ENCODE measurements at places on chromosomes 5 and 9. TPM values are rescaled to one million over a fixed set of nuclear protein-coding genes. Genes with fewer than 3 reads are reported as not detected.
A peak's percentile ranks its signal among the peaks of the same experiment; 100 is the strongest.

DNA sequence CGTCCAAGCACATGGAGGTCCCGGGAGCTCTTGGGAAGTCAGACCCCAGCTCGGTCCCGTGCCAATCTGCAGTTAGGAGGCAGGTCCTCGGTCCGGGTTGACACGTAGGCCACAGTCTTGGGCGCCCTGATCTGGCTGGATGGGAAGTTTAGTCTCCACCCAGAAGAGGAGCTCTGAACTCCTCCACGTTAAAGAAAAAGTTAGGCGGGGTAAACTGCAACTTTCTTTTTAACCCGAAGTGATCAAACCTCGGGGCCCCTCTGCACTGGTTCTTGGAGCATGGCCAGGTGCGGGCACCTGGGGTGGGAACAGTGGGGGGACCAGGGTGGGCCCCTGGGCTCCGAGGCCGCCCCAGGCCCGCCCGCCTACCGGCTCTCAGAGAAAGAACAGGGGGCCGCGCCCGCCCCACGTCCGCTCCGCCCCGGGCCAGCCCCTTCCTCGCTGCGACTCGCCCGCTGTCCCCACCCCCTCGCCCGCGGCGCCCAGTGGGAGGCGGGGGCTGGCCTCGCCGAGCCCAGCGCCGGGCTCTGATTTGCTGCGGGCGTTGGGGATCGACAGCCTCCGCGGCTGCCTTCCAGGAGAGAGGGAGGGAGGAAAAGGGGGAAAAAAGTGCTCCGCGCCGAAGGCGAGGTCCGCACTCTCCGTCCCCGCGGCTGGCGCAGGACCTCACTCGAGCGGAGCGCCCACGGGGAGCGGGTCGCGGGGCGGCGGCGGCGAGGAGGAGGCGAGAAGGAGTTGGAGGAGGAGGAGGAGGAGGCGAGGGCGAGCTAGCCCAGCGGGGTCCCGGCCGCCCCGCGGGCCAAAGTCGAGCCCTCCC is at the start of gene COL5A1:
TSS of gene COL5A1 (plus strand) at position 631 of the 817 bp plus-strand sequence. CDS start 385 bp downstream, outside the sequence.
- ATAC-seq = peak; percentile 89

- no peak for ATAC-seq
Measured at GRCh38 chr5:176524138-176524537, 13.1 kb downstream of the RNF44 start.

DNA sequence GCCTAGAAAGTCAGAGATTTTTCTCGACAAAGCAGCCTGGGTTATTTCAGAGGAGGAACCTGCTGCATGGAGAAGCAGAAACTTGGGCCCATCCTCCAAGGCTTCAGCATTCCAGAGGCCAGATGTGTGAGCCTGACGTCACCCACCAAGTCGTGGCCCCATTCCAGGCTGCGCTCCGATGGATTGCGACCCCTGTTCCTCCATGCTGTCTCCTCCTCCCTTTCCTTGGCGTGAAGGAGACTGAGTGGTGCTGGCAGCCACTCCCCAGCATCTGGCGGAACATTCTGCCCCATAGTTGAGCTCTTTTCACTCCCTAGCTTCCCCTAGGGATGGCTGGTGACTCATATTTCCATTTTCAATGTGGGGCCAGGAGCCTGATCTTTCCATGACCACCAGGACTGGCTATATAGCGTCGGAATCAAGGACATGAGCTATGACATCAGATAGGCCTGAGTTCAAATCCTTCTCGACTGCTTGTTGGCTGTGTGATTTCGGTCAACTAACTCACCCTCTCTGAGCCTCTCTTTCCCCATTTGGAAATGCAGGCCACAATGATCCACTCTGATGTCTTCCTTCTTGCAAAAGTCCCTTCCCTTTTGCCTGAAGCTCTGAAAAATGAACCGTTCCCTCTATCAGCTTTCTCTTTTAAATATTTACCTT is 24.5 kb upstream of the DUSP1 start:
- peak; percentile 79 for ATAC-seq

The CCDC152 gene
- 19.9 TPM for total RNA-seq

The MCTP1 gene
- 2.5 TPM for total RNA-seq

- ATAC-seq = no peak
Measured at GRCh38 chr9:107149756-107150155, 133.3 kb upstream of the RAD23B start.

- peak; percentile 35 for ATAC-seq
Measured at GRCh38 chr5:69083412-69083811, 10.4 kb upstream of the SLC30A5 start.

GRCh38 chr9:85536076-85536475 is 205.7 kb downstream of the AGTPBP1 start:
- no peak for ATAC-seq

- no peak for ATAC-seq
Measured at GRCh38 chr9:21392270-21392669, 7.1 kb upstream of the IFNA2 start.

The SUSD1 gene
- 7.6 TPM for total RNA-seq

The CDX1 gene
- total RNA-seq = 0.84 TPM

GRCh38 chr5:92822183-92822582 is 758.8 kb downstream of the NR2F1-AS1 start:
- ATAC-seq = no peak

DNA sequence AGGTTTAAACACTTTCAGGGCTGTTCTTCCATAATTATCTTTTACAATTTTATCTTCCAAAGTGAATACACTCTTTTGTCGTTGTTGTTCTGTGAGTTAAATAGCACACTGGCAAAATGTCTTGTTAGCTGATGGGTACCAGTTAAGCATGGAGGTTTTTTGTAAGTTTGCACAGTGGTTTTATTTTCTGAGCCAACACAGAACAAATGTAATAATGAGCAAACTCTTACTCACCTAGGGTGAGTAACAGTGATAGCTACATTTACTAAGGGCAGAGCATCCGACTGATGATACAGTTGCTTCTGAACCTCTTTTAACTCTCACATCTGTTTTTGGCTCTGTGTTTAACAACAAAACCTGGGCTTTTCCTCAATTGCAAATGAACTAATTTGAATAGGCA is 103.2 kb downstream of the CTNND2 start:
- ATAC-seq = no peak

DNA sequence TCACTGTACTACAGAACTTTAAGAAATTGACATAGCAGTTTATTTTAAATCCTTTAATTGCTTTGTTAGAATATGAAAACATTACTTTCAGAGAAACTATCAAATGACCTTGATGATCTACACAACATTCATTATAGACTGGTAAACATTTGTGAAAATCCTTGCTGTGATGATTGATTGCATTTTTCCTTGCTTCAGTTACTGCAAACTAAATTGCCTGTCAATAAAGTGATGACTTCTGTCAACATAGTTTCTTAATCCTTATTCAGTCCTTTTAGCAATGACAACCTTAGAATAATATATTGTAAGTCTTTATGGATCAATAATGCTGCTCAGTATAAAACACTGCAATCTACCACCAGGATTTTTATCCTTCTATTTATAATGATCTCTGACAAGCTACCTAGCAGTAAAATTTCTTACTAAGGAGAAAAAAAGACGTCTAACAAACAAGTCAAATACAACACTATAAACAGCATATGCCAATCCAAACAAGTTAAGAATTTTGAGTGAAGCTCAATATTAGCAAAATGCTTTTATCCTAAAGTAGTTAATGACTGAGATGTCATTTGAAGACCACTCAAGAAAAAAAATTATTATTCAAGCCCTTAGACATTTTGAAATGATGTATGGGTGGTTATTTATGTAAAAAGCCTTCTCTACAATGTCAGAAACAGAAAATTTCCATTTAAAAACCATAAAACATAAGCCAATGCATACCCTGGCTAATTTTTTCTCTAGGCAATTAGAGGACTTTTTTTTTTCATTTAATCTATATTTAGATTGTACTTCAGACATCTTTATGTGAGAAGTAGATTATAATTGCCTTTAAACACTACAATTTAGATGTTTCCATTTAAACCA is 105.5 kb downstream of the FBXL17 start:
- peak; percentile 72 for ATAC-seq

DNA sequence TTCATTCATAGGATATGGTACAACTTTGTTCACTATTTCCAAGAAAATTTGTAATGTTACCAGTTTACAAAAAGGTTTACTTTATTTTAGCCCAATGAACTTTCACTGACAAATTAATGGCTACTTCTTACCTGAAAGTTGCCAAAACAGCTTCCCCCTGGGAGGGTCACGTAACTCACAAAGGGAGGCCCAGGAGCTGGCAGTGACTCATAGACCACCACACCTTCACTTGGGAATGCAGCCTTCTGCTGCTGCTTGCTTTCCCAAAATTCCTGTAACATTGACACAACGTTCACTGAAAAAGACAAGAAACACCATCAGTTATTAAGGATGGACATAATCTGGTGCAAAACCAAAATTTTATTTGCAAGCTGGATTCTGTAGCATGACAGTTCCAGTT is 18.1 kb downstream of the LIX1 start:
- no peak for ATAC-seq

DNA sequence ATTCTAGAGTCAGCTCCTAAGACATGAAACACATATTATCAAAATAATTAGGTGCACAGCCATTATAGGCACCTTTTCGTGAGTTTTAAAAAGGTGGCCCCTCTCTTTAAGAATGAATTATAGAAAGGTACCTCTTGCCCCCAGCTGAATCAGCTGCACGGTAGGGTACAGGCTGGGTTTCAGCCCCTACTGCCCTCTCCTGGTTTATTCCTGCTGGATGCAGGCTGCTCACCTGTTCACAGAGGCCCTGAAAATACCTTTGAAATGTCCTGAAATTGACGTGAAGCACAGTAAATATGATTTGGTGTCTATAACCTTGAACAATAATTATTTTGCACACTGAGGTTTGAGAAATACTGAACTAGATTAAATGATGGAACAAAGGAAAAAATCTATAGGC is 504.8 kb upstream of the SGCD start:
- no peak for ATAC-seq

GRCh38 chr9:77588271-77588937 is 59.7 kb downstream of the GNA14 start:
- peak; percentile 41 for ATAC-seq

DNA sequence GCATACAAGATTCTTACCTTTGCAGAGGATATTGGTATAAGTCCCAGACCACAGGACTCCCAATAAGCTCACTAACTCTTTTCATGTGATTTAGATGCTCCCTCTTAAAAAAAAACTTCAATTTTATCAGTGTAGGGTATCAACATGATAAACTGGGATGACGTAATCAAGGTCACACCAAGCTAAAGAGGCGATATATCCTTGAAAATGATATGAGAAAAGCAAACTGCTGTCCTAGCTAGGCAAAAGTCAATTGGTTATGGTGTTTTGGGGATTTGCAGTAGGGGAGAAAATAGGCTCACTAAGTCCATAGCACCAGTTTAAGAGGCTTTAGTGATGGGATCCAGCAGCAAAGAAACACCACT is 354.4 kb downstream of the DIRAS2 start:
- peak; percentile 24 for ATAC-seq

DNA sequence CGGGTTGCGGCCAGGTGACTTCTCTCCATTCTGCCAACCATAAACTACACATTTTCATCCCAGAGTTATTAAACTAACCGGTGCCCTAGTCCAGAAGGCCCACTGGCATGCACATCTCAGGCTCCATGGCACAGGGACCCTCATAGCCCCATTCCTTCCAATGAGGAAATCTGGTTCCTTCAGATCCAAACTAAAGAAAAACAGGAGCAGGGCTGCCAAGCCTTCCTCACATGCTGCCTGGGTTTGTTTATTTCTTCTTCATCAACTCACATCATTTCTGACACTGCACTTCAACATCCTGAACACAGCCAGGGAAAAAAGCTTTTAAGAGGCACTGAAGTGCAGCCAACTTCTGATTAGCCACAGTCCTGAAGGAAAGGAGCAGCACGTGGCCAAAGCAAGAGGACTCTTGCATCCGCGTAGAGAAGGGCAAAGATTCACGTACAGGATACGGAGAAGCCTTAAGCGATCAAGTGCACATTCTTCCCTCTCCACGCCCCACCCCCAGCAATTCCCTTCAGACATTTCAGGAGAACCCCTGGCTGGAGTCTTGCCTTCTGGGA is 22.5 kb downstream of the LHFPL2 start:
- no peak for ATAC-seq

The IFNB1 gene
- total RNA-seq = not detected

DNA sequence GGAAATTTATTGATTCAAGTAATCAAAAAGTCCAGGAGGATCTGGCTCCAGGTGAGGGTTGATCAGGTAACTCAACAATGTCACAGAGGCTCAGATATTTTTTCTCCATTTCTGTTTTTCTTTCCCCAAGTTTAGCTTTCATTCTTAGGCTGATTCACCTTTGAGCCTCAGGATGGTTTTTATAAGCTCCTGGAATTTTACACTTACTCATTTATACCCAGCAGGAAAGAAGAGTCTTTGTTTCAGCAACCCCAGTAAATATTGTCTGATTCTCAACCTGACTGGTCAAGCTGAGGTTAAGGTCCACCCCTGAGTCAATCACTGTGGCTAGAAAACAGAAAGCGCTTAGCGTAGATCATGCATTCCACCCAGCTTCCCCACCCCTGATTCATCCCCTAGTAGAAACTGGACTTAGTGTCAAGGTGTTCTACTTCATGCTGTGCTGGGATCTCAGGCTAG is 500.6 kb downstream of the KIF4B start:
- ATAC-seq = no peak

DNA sequence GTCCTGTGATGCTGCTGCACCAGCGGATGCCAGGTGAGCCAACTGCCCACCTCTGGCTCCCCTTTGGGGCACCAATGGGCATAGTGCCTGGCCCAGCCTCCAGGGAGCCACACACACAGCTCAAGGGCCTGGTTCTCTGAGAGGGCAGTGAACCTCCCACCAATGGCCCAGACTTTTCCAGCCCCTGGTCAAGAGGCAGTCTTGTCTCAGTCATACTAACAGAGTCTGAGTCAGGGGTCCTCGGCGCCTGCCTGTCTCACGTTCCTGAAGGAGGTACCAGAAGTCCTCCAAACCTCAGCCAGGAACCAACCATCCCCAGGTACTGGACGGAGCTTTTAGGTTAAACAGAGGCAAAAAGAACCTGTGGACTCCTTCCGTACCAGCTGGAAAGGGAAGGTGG is 121.1 kb downstream of the C5orf15 start:
- no peak for ATAC-seq

GRCh38 chr5:98309785-98310598 is 463.5 kb upstream of the RGMB start:
- peak; percentile 65 for ATAC-seq

The PDLIM4 gene
- 10.4 TPM for total RNA-seq

The OLFML2A gene
- total RNA-seq = 1.3 TPM

The GALNT12 gene
- total RNA-seq = 1.1 TPM

- ATAC-seq = peak; percentile 20
Measured at GRCh38 chr5:35248843-35249780, 18.8 kb upstream of the PRLR start.

- no peak for ATAC-seq
Measured at GRCh38 chr5:88113429-88113828, 155.2 kb downstream of the TMEM161B start.

The PLEKHG4B gene
- 3.4 TPM for total RNA-seq

The RELL2 gene
- 8.3 TPM for total RNA-seq

Data from motor neuron (in vitro differentiated cells).